ENCODE measurements at places on chromosomes 4 and X.

DNA sequence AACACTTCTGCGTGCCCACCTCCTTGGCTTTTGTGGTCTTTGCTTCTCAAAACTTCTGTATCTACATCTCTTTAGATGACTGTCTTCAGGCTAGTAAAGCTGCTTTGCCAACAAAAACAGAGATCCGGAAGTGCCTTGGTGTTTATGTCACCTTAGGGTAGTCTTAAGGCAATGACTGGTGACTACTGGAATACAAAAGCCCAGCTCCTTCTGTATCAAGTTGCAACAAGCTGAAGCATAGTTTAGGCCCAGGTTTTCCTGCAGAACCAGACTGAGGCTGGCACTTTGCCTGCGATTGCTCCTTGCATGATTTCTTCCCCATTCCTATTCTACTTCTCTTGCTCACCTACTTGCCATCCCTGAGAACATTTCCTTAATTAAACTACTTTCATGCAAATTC lies 333.8 kb downstream of the DMD start:
- DNase-seq, result no peak

DNA sequence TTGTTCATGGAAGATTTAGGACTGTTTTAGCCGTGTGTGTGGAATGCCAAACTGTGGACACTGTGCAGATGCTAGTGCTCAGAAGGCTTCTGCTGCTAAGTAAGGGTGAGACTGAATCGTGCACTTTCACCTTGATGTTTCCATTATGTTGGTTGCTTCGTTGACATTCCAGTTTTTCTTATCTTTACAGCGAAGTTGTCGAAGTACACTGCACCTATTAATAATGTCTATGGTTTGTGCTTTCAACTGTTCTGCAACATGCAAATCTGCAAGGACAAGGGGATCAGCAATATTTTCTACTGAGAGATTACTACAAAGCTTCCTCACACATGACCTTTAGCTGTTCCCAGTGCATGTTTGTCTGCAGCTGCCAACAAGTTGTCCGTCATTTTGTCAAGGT lies 67.7 kb downstream of the UGT2A3 start:
- DNase-seq, result no peak

GRCh38 chr4:85152480-85152879 lies 186.0 kb upstream of the WDFY3 start:
- no peak for DNase-seq

GRCh38 chrX:11351375-11352295 lies 58.4 kb downstream of the AMELX start:
- DNase-seq, result no peak

- DNase-seq, result no peak
These were observed 133.6 kb upstream of the S100G start for GRCh38 chrX:16516232-16516876.

GRCh38 chrX:41457613-41458192 lies 10.6 kb downstream of the NYX start:
- DNase-seq, result no peak

GRCh38 chr4:54909961-54910360 lies 215.4 kb downstream of the KDR start:
- DNase-seq, result no peak

GRCh38 chr4:120682981-120683380 lies 239.5 kb downstream of the PRDM5 start:
- no peak for DNase-seq

- no peak for DNase-seq
These were observed 155.7 kb downstream of the SLC4A4 start for GRCh38 chr4:71494539-71494938.

DNA sequence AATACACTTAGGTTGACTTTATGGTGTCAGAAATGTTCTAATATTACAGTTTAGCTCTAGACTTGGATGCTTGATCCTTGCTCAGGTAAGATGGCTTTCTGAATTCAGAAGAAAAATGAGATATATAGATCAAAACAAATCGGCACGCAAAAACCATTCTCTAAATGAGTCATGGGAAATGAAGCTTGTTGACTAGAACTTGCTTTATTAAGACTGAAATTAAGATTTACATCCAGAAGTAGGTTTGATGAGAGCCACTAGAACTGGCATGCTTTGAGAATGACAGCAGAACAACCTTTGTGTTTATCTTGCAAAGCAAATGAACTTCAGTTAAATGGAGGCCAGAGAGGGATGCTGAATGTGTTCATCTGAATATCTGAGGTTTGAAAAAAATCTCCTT lies 304.9 kb upstream of the KLF3 start:
- DNase-seq, result no peak

- no peak for DNase-seq
These were observed 189.3 kb downstream of the DHRSX start for GRCh38 chrX:2311501-2311900.

GRCh38 chrX:72002875-72003274 lies 92.2 kb downstream of the NHSL2 start:
- no peak for DNase-seq

DNA sequence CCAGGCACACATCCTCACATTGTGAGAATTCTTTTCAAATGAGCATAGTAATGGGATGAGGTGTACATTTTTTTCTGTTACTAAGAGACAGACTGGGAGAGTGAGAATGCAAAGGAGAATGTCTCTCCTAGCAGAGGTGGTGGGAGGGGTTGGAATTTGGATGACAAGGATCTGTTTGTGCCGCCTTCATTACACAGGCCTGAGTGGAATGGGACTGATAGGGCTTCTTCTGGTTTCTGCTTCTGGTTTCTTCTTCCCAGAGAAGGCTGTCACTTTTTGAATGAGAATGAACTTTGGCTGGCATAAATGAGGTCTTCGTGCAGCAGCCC lies 55.4 kb downstream of the C4orf51 start:
- DNase-seq, result no peak

- DNase-seq, result no peak
These were observed 22.9 kb upstream of the CXCL3 start for GRCh38 chr4:74061430-74061829.

- DNase-seq, result no peak
These were observed 1.3 kb downstream of the PARM1 start for GRCh38 chr4:74934016-74934831.

- no peak for DNase-seq
These were observed 1.6 kb upstream of the ATP6AP2 start for GRCh38 chrX:40579141-40579540.

DNA sequence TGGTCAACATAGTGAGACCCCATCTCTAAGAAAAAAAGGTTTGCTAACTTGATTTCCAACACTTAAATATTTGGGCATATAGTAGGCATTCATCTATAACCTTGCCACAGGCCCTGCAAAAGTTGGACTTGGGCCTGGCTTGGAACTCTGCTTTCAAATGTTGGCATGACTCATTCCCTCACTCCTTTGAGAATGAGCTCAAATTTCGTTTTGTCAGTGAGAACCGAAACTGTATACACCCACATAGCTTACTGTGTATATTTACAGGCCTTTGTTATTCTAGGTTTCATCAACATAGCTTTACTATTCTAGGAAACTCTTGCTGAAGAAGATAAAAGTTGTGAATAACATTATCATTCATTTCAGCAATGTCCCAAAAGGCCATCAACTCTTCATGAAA lies 88.7 kb upstream of the ELOVL6 start:
- DNase-seq, result no peak

GRCh38 chrX:68048774-68049173 lies 384.5 kb downstream of the OPHN1 start:
- DNase-seq, result no peak

- no peak for DNase-seq
These were observed 61.7 kb upstream of the CAMK2D start for GRCh38 chr4:113823291-113823659.

GRCh38 chr4:122635205-122635604 lies 14.3 kb upstream of the IL21 start:
- no peak for DNase-seq

DNA sequence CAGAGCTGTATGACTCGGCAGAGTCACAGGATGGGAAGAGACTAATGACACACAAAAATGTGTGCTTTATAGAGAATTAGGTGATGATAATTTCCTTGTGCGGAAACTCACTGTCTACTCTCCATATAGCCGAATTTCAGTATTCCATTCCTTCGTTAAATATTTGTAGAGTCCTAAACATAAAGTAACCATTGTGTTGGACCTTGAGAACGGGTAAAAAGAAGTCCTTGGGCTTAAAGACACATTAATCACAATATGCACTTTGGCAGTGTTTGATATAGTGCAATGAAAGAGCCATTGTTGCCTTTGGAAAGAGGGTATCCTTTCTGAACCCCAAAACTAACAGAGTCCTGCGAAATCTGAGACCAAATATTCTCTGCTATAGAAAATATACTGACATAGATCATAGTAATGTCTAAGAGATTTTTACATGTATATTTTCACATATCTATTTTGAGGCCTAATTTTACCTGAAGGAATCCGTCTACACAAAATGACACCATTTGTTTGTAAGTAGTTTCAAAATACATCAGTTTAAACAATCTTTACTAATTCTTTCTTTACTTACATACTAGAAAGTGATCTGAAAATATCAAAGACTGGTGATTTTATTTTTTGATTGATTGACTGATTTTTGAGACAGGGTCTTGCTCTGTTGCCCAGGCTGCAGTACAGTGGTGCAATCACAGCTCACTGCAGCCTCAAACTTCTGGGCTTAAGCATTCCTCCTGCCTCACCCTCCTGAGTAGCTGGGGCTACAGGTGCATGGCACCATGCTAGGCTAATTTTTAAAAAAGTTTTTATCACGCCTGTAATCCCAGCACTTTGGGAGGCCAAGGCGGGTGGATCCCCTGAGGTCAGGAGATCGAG lies 296.8 kb downstream of the DCTD start:
- DNase-seq, result no peak

DNA sequence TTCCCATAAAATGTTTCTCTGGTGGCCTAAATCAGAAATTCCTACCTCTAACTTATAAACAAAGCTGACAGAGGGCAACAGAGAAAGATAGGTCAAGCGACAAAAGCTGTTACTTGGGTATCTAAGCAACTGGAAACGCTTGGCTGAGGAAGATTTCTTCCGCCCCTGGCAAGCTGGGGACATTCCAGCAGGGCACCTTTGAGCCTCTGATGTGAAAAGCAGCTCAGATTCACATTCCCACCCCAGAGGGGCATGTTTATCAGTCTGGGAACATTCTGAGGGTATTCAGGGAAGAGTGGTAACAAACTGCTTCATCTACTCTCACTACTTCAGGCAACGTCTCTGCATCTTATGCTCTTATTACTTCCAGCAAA lies 3.5 kb upstream of the CDS1 start:
- DNase-seq, result no peak

DNA sequence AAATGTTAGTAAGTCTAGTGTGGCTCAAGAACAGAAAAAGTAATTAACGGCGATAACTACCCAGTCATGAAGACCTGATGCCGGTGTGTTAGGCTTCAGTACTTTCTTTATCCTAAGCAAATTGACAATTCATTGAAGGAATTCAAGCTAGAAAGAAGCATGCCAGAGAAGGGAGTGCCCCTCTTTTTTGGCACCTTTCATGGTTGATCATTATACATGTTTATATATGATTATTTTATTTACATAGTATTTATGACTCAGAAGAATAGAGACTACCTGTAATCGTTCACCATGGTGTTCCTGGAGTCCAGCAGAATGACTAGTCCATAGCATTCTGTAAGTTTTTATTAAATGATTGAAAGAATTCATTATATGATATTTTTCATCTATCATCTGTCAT lies 548.3 kb upstream of the SLIT2 start:
- no peak for DNase-seq

- no peak for DNase-seq
These were observed 534.7 kb downstream of the ANKRD50 start for GRCh38 chr4:124177647-124178425.

DNA sequence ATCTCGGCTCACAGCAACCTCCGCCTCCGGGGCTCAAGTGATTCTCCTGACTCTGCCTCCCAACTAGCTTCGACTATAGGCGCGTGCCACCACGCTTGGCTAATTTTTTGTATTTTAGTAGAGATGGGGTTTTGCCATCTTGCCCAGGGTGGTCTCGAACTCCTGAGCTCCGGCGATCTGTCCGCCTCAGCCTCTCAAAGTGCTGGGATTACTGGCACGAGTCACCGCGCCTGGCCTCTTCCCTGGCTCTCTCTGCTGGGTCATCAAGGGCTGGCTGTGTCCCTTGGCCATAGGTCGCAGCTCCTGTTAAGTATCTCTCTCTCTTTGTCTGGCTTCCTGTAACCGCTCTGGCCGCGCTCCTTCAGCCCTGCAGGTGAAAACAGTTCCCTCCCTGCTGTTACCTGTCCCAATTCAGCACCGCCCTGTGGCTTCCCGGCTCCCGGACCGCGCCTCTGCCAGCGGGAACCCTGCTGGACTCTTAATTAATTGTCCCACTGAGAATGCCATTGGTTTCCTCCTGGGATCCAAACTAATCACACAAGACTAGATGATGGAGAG lies 1.3 kb upstream of the RGS12 start:
- DNase-seq, result no peak

DNA sequence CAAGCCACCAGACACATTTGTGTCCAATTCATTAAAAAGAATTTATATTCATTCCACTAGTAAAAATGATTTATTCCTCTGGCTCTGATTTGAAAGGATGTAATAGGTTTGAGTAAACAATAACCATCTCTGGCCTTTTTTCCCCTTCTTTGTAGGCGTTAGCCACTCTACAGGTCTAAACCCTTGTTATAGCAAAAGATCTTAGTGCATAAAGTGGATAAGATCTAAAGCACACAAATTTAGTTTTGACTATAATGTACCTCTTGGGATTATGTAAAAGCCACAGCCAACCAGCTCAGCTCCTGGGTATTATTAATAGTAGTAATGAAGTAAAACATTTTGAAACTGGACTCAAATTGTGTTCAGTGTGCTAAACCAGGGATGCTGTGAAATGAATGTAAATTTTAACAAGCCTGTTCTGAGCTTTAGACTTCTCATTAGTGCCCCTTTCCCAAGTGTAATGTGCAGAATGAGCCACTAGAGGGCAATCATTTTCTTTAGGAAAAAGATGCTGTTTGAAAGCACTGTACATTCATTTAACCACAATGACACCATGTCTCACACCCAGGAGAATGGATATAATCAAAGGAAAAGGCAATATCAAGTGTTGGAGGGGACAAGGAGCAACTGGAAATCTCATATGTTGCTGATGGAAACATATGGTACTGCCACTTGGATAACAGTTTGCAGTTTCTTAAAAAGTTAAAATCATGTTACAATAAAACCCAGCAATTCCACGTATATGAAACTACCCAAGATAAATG lies 69.7 kb downstream of the KLHL8 start:
- DNase-seq, result peak; percentile 68

GRCh38 chrX:3638280-3638873 lies 75.1 kb downstream of the PRKX start:
- DNase-seq, result no peak

- no peak for DNase-seq
These were observed 12.3 kb downstream of the RNF175 start for GRCh38 chr4:153747406-153747955.

- no peak for DNase-seq
These were observed 32.1 kb downstream of the ASB5 start for GRCh38 chr4:176236946-176237345.

All from activated CD4-positive, alpha-beta T cell treated with anti-CD3 and anti-CD28 coated beads, Interleukin-2, amount 50 U/mL, for 24 hours (primary cell).